ENCODE measurements at places on chromosomes 5 and 9.

DNA sequence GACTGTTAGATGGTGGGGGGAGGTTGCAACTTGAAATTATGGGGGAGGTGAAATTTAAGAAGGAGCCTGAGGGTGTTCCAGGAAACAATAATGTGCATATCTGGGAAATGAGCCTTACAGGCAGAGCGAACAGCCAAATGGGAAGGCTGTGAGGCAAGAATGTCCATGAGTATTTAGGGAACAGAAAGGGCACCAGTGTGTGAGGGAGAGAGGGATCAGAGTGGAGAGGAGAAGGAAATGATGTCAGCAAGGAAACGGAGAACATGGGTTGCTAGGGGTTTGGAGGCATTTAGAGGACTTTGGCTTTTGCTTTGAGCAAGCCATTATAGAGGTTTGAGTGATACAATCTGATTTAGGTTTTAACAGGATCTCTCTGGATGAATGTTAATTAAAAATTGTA, 285.4 kb downstream of the TLE4 start:
- DNase-seq = no peak

DNA sequence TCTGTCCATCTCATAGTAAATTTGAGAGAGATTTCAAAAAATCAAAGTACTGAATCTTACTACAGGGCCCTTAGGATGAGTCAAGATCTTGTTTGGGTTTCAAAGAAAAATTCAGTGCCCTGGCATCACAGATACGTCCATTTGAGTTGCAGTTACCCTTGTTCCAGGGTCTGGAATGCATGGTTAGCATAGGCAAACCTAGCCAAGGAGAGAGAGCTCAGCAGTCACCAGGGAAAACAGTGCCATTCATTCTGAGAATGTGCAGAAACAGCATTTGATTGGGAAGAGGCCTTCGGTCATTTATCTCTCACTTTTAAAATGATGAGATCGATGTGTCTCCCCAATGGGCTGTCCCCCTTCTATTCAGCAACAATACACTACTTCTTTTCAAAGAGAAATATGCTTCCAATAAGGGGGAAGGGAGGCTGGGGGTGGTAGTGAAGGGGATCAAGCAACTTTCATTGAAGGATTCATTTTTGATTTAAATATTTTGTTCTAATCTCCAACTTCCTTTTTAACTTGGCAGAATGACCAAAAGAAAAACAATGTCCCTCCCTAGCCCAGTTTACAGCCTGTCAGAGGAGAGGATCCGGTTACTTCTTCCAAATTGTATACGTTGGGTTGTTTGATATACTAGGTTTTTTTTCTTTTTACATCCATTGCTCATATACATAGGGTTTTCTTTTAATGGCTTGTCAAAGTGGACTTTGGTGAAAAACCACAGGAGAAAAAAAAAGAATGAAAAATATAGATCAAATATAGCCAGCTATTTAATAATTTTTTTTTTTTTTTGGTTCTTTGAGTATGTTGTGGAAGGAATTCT, 491.1 kb downstream of the CCDC171 start:
- DNase-seq = peak; percentile 73

GRCh38 chr5:119409235-119409815, 43.0 kb upstream of the HSD17B4 start:
- no peak for DNase-seq

DNA sequence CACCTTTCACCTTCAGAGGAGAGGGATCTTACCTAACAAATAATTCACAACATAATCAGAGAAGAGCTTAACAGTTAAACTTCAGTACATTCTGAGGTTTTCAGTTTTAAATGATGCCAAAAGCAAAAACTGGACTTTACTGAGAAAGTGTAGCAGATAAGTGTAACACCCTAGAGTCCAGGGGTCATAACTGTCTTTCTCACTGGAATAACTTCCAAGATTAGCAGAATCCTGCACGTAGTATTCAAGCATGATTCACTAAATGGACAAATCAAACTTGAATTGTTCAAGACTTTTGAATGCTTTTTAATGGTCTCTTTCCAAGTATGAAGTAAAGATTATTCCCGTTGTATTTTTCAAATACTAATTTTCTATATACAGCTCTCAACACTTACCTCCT, 180.1 kb upstream of the NREP start:
- DNase-seq = no peak

GRCh38 chr9:136582977-136583735, 37.3 kb upstream of the NOTCH1 start:
- no peak for DNase-seq

DNA sequence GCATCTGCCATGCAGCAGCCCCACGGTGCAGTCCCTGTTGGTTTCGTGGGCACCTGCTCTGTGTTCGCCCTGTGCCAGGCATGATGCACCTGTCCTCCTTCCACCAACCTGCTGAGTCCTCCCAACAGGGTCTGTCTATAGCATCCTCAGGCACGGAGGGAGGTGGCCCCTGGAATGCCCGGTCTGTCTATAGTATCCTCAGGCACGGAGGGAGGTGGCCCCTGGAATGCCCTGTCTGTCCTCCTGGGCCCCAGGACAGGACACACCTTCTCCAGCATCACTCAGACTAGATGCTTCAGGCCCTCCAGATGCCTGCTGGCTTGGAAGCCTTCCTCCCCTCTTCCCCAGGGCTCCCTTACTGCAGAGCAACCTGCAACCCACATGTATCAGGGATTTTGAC, 9.9 kb upstream of the PHYHD1 start:
- no peak for DNase-seq

DNA sequence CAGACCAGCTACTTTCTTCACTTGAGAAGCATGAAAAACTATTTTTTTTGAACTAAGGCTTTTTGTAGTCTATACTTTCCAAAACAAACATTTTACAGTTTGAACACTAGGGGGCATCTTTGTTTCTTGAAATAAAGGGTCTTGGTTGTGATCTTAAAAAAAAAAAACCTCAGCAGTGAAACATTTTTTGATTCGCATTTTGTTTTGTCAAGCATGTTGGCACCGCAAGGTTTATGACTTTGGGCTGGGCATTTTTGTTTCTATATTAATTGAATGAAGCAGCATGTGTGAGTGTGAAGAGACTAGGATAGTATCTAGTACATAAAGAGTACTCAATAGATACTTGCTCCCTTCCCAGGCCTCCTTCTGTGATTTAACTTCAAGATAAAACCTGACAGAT, 31.6 kb upstream of the ACOT12 start:
- DNase-seq = peak; percentile 68

GRCh38 chr9:130232899-130233586, 32.5 kb upstream of the HMCN2 start:
- no peak for DNase-seq

- DNase-seq = peak; percentile 12
These were observed 861 bp downstream of the MTX3 start for GRCh38 chr5:79990205-79990597.

- peak; percentile 80 for DNase-seq
These were observed 157.6 kb downstream of the SLC12A2 start for GRCh38 chr5:128241051-128241695.

DNA sequence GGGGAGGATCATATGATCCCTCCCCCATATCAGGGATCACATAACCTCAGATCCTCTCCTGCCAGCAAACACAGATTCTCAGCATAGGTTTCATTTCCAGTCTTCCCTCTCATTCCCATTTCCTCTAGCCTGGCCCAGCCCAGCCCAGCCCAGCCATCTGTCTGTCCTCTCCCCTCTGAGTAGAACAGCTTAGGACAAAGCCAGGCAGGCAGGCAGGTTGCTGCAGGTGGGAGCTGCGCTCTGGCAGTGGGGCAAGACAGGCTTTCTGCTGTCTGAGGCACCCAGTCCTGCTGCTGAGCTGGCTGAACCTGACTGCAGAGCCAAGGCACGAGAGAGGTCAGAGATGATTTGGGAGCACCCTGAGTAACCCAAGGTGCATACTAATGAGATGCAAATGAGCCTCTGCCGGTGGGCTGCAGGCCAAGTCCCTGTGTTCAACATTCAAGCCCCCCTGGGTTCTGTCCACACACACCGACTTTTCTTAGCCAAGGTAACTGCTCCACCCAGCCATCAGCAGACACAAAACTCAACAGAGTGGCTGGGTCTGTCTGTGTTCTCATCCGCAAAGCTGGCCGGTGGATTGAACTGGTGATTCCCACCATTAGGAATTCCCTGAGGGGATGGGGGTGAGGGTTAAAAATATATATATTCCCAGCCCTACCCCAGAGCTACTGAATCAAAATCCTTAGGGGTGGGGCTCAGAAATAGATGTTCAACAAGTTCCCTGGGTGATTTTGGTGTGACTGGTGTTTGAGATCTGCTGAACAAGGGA, 9.1 kb downstream of the FAT2 start:
- no peak for DNase-seq

GRCh38 chr9:98977813-98978212, 34.1 kb downstream of the COL15A1 start:
- DNase-seq = no peak

DNA sequence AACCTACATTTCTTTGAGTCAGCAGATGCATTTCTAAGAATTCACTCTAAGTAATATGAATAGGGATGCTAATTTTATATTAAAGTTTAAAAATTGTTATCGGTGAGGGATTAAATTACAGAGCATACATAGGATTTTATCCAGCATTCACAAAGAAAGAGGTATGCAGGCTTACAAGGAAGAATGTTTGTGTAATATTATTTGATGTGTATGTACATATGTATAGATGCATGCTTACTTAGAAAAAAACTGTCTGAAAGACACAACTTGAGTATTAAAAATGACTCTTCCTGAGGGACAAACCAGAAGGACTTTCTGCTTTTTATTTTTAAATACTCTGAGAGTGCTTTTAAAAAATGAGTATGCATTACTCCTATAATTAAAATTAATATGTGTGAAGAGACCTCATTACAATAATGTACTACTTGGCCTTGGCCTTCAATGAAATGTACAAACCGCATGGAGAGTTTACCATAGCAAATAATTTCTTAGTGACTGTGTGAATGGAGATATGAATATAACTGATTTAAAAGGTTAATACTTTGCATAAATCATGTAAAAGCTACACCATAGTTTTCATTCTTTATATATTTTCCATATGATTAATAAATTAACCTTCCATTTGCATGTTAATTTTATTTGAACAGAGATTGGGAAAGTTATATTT, 77.0 kb downstream of the GDA start:
- DNase-seq = no peak

- DNase-seq = no peak
These were observed 10.1 kb upstream of the FOXI1 start for GRCh38 chr5:170095646-170096045.

Data from choroid plexus epithelial cell (primary cell).